ENCODE measurements at places on chromosomes 4 and X. TPM values are rescaled to one million over a fixed set of nuclear protein-coding genes. Genes with fewer than 3 reads are reported as not detected.

DNA sequence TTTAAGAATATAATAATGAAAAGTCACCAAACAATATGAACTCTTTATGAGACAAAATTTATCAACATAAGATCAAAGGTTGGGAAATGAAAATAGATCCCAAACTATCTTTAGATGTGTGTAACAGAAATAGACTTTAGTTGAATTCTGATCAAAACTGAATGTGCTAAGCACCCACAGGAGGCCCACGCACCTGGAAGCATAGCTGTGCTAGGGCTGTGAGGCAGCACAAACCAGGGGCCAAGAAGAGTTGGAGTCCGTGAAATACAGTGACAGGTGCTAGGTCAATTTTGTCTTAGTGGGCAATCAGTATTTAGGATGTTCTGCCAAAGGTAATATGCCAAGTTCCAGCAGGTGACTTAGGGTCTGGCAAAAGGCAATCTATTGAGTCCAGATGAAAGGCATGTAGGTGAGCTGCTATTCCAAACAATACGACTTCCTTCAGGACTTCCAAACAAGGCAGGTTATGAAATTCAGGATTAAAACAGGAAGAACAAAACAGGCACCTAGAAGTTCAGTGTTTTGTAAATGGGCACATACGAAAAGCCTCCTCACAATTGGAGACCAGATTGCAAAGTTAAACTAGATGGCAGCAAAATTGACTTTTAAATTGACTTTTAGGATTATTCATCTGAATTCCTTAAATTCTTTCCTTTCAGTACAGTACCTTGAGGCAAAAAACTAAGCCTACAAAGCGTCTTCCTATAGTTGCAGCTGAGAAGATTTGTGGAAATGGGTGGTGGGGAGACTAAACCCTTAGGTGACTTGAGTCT is 4.7 kb upstream of the PCDH18 start:
- H3K27me3 ChIP-seq: no peaks in the 10 kb centered on the region
- H3K4me3 ChIP-seq: no peak overlapping the region
- peaks cover 68% of the 10 kb centered on the region for H3K4me1 ChIP-seq
- peak; percentile 76 for DNase-seq

GRCh38 chr4:1512738-1513660 is 106.8 kb upstream of the NKX1-1 start:
- DNase-seq: peak; percentile 85
- H3K27ac ChIP-seq: no peak overlapping the region
- peak overlapping the region; percentile 46 for H3K4me3 ChIP-seq

DNA sequence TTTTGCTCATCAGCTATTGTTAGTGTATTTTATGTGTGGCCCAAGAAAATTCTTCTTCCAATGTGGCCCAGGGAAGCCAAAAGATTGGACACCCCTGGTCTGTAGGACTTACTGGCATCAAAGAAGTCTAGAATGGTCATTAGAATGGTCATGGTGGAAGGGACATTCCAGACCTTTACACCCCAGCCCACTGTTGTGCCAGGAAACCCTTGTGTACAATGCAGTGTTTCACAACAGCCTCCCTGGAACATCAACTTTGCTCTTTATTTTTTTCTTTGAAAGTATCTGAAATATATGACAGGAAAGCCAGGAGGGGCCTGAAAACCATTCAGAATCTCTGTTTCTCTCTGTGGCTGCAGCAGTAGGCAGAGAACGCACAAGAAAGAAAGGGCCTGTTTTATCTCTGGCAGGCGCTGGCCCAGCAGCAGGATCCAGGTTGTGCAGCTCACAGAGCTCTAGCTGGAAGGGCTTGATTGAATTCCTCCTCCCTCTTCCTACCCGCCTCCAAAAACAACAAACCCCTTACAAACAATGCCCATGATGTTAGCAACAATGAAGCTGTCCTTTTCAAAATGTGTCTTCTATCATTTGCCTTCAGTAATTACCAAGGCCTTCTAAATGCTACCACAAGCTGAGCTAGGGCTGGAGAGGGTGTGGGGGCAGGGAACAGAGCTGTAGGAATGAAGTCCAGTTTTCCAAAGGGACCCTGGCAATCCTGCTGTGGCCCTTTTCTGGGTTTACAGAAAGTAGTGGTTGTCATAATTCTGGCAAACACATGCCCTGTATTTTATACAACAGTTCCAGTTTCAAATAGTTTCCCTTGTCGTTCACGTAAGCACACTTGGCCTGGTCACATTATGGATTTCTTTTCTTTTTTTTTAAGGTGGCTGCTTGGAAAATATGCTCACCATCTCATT is 32.3 kb upstream of the TFDP3 start:
- peaks cover 25% of the 10 kb centered on the region for H3K4me1 ChIP-seq
- H3K4me3 ChIP-seq: no peak overlapping the region
- H3K27me3 ChIP-seq: no peaks in the 10 kb centered on the region
- H3K27ac ChIP-seq: no peak overlapping the region

The GC gene
- polyA plus RNA-seq: 0.38 TPM
